ENCODE measurements at places on chromosomes 2 and 18.

DNA sequence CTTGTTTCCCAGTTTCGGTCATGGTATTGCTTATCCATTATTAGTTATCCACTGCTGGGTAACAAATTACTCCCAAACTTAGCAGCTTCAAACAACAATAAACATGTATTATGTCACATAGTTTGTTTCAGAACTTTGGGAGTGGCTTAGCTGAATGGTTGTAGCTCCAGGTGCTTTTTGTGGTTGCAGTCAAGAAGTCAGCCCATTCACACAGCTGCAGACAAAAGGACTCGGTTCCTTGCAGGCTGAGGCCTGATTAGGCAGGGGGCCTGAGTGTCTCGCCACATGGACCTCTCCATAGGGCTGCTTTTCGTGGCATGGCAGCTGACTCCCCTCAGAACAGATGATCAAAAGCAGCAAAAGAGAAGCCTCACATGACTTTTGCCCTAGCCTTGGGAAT, 58.2 kb upstream of the ITGA4 start:
- no peak for DNase-seq

GRCh38 chr18:31268985-31269406, 49.0 kb upstream of the DSG1 start:
- no peak for DNase-seq

DNA sequence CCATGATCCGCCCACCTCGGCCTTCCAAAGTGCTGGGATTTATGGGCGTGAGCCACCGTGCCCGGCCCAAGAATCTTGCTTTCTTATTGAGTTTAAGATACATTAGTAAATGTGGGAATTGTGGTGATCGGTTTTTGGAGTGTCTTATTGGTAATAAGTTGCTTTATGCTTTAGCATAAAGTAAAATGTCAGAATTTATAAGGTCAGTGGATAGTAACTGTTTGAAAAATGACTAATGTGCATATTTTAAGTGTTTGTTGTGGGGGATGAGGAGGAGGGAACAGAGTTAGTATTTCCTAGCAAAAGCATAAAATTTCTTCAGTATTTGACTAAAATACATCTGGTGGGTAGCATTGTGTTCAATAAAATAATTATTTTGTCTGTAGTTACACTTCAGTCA, 77.4 kb downstream of the SLC39A10 start:
- no peak for DNase-seq

GRCh38 chr2:113981404-113982134, 91.7 kb downstream of the ACTR3 start:
- DNase-seq: no peak

DNA sequence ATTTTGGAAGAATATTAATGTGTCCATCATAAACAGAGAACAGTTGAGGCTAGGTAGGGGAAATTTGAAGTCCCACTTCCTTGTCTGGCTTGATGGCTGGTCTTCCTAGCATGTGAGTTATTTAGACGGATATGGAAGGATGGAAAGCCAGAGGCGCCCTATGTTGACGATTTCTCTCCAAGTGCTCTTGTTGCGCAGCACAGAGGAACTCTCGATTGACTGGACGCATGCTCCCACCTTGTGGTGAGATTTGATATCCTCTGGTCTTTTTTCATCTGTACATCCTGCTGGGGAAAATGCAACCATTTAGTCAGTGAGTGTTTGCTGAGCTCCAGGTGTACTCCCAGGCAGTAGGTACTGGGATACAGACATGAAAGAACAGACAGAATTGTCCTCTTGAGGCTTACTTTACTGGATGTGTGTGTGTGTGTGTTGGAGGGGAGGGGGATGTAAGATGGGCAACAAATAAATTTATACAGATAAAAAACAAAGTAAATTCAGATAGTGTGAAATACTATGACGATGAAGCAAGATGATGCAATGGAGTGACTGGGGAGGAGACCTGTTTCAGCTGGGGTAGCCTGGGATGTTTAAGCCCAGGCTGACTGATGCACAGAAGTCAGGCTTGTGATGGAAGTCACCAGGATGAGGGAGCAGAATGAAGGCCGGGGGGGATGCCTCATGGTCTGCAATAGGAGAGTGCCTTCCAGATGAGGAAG, 137.2 kb downstream of the TRIM43 start:
- no peak for DNase-seq

- DNase-seq: no peak
Observed at GRCh38 chr18:74507927-74508326, 11.8 kb downstream of the CNDP2 start.

GRCh38 chr18:36993068-36993467, 164.1 kb downstream of the KIAA1328 start:
- no peak for DNase-seq

GRCh38 chr18:13437034-13437433, 218.5 kb downstream of the LDLRAD4 start:
- no peak for DNase-seq

Data from activated CD4-positive, CD25-positive, alpha-beta regulatory T cell treated with anti-CD3 and anti-CD28 coated beads, Interleukin-2, amount 50 U/mL, for 16 hours (primary cell).